ENCODE measurements at places on chromosomes 5 and 9.

DNA sequence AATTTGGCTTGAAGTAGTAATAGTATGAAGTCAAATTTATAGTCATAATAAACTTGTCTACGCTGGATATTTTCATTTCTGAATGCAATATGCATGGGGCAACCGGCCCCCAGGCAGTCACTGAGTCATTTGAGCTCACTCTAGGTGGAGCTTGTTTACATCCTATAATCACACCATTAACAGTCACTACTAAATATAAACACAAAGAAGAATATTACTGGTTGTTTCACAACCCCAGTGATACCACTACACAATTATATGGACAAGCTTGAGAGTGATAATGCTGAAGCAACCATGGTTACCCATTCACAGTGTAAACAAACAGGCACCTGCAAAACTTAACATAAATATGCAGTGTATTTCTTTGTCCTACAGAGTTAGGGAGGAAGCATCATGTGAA lies 68.7 kb downstream of the MARCHF3 start:
- peak; percentile 21 for DNase-seq

DNA sequence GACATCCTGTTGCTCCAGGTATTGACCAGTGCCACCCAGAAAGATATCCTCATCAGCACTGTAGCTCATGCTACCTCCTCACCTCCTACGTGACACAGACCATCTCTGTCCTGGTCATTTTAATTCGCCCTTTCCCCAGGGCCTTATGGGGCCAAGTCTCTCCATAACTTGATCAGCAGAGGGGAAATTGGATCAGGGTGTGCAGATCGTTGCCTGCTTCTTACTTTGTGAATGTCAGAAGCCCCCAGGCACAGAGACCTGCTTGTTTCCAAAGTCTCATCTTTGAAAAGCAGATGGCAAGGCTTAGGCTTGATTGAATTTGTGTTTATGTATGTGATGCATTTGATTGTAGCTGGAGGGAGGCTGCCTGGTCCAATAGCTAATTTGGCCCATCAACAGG lies 8.8 kb upstream of the DBH start:
- no peak for DNase-seq

DNA sequence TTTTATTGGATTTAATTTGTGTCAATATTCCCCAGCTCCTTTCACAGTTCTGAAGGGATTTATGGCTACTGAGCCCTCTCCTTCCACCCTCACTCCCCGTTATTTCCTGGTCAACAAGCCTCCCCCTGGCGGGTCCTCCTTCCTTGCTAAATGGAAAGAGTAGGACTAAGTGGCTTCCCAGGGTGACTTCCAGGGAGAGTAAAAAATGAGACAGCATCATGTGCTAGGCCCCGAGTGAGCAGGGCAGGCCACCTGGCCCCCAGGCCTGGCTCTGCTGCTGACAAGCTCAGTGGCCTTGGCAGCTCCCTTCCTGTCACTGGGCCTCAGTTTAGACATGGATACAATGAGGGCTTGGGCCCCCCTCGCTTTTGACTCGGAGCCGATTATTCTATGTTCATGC lies 201.3 kb downstream of the HSPA4 start:
- DNase-seq: no peak

- DNase-seq: no peak
These were observed 109.3 kb downstream of the UGCG start for GRCh38 chr9:112005939-112006338.

- no peak for DNase-seq
These were observed 222.7 kb upstream of the ACO1 start for GRCh38 chr9:32161720-32162119.

GRCh38 chr5:128015978-128016377 lies 67.6 kb upstream of the SLC12A2 start:
- DNase-seq: no peak

GRCh38 chr5:94316916-94317838 lies 301.2 kb downstream of the KIAA0825 start:
- DNase-seq: no peak

GRCh38 chr9:15155826-15156225 lies 151.2 kb downstream of the TTC39B start:
- DNase-seq: no peak

DNA sequence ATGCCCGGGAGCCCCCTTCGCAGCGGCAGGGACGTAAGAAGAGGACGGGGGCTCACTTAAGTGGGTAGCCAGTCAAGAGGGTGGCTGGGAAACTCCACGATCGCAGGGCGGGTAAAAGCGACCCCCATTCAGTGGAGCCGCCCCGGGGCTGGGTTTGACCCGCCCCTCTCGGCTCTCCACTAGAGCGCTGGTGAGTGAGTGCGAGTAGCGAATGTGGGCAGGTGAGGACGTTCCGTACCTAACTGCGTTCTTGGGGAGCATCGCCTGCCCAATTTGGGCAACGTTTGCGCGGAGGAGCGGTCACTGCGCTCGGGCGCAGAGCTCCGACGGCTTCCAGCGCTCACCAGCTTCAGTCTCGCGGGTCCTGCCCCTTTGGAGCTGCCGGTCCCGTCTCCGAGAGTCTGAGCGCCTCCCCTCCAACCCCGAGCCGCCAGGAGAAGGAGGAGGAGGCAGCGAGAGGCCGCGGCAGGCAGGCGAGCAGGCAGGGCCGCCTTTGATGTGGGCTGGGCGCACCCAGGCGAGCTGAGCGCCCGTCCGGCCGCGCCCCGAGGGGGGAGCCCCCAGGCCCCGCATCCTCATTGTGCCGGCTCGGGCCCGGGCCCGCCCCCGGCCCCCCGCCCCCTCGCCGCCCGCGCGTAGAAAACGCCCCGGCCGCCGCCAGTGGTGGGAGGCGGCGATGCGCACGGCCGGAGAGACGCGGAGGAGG lies at the start of gene FGF18:
Gene FGF18 (plus strand): TSS at position 666 of the 706 bp plus-strand sequence. CDS start 553 bp downstream, outside the sequence.
- DNase-seq: peak; percentile 72

DNA sequence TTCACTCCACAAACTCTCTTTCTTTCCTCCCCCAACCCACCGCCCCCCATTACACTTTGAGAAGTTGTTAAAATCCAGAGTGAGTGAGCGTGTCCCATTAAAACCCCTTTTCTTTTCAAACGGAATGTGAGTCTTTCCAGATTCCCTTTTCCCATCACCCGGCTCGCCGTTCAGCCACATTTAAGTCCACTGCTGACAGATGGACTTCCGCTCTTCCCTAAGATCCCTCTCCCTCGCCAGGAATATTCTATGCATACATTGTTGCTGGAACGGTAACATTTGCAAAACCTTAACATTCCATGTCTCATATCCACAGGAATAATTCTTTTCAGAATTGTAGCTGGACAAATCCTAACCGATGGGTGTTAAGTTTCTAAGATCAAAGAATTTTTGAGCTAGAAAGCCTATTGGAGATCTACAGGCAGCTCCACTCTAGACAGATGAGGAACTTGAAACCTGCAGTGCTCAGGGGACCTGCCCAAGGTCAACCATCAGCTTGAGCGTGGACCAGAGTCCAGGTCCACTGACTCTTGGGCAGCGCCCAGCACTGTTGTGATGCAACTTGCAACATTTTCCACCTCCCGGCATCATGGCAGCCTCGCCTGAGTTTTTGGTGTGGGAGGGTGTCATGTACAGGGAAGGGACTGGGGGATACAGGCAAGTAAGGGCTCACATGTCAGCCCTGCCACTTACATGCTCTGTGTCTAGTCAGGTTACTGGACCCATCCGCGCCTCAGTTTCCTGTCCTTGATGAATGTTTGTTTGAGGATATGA lies 500.1 kb downstream of the CCDC171 start:
- DNase-seq: no peak

GRCh38 chr5:94709277-94709676 lies 90.8 kb downstream of the SLF1 start:
- no peak for DNase-seq

DNA sequence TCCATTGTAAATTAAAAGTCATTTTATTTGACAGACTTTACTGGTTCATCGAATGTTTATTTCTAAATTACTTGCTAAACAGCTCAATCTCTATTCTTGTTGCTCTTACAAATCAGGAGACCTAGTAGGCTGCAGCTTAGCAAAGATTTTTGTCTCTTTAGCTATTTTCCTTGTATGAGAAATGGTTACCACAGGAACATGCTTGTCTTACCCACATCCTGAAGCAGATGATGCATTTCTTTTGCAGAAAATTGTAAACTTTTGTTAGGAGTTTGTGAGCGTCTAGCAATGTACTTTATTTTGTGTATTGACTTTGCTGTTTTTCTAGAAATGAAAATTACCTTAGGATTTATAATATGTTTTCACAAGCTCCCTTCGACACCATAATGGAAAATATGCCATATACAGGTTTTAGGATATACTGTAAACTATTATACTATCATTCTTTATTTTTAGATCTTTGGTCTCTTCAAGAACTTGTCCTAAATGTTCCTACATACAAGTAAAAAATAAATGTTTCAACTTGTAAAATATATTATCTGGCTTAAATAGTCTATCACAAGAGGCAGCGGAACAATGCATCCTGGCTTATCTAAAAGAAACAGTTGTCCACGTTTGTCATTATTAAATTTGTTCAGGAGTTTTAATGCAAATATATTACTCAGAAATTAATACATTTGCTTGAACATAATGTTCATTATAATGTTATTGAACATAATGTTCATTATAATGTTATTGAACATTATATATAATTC lies 54.1 kb downstream of the SPEF2 start:
- DNase-seq: no peak

GRCh38 chr5:7461371-7461770 lies 65.4 kb downstream of the ADCY2 start:
- no peak for DNase-seq

DNA sequence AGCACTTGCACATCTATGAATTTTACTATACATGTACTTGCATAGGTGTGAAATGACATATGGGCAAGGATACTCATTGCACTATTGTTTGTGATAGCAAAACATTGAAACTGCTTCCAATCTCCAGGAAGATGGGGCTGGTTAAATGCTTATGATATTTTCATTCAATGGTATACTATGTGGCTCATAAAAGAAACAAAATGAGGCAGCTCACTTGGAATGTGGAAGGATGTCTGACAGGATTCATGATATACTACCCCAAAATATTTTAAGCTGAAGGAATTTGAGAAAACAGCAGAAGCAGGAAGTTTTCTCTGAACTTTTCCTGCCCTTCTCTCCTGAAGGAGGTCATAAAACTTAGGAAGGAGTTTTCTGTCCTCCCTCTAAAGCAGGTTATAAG lies 99.6 kb upstream of the CAST start:
- DNase-seq: peak; percentile 36

GRCh38 chr9:106107716-106108115 lies 413.4 kb downstream of the TMEM38B start:
- no peak for DNase-seq

- no peak for DNase-seq
These were observed 583.2 kb upstream of the KLF4 start for GRCh38 chr9:108072740-108073139.

GRCh38 chr5:14569948-14570691 lies 11.5 kb upstream of the OTULINL start:
- DNase-seq: no peak

GRCh38 chr5:34854459-34855174 lies 15.7 kb downstream of the TTC23L start:
- DNase-seq: no peak

DNA sequence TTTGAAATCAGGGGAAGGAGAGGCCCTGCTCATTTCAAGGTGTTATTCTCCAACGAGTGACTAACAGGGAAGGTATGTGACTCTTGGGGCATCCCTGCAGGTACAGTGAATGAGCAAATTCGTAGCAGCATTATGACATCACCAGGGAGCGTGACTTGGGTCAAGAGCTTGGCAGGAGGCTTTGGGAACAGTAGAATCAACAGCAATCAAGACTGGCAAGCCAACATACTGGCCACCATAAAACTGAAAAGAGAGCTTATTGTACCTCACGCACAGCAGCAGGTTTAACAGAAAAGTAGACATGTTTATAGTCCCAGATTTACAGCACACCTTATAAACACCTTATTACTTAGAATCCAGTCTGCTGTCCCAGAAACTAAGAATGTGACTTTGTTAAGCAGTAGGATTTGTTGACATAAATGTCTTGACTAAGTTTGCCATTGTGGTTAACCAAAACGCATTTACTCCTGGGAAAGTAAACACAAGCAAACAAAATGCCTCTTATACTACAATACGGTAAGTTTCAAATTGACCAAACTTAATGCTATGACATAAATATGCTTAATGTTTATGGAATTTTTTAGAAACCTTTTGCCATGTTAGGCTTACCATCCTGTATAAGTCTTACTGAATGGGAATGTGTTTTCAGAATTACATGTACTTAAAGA lies 297.8 kb downstream of the NPR3 start:
- no peak for DNase-seq

- DNase-seq: no peak
These were observed 209.0 kb downstream of the CWC27 start for GRCh38 chr5:64977779-64978178.

GRCh38 chr5:14884062-14884612 lies 12.6 kb upstream of the ANKH start:
- DNase-seq: no peak

- no peak for DNase-seq
These were observed 97.4 kb downstream of the GABBR2 start for GRCh38 chr9:98611319-98611718.
